Activated naive CD4-positive, alpha-beta T cell treated with anti-CD3 and anti-CD28 coated beads, Interleukin-2, amount 10 ng/mL, durations not matched to agents 7 days and 5 days (primary cell): ENCODE measurements at places on chromosomes 3 and 15.

DNA sequence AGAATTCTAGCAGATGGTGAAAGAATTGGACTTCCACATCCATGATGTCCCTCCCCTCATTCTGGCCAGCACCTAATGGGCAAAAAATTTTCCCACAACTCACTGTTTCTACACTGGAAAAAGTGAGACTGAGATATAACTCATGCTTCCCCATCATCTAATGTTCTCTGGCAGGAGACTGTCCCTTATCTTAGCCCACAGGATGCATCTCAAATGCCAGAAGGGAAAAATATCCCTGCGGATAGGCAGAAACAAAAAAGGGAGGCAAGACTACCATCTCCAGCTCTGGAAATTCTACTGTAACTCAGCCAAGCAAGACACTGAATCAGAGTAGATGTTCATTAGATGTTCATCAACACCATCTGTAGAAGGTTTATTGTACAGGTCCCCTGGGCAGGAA, 58.6 kb downstream of the DLG1 start:
- no peak for DNase-seq

DNA sequence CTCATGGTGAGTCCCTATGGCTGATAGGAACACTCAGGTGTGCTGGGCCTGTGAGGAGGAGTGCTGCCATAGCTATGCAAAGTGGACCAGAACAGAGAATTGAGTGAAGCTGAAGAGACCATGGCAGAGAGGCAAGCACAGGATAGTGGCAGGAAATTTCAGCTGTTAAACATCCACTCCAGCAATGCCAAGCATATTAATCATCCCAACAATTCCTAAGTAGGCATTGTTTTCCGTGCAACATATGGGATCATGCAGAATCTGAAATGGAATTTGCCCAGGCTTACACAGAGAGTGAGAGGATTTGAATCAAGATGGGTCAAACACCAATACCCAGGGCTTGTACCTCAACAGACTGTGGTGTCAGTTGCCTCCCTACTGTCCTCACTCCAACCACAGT, 582.6 kb upstream of the UBE2E2 start:
- DNase-seq = no peak

DNA sequence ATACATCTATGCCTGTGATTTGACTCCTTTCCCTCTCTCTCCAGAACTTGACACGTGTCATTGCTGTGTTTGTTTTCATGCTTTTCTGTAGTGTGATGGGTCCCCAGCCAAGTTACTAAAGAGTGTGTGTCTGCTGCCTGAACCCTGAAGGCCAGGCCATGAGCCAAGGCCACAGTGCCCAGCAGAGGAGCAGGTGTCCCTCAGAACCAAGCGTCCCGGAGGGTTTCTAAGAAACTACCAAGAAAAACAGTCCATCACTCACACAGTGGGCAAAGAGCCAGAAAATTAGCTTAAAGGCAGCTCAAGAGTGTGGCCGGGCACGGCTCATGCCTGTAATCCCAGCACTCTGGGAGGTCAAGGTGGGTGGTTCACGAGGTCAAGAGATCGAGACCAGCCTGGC, 35.2 kb downstream of the FBXO45 start:
- DNase-seq = no peak

DNA sequence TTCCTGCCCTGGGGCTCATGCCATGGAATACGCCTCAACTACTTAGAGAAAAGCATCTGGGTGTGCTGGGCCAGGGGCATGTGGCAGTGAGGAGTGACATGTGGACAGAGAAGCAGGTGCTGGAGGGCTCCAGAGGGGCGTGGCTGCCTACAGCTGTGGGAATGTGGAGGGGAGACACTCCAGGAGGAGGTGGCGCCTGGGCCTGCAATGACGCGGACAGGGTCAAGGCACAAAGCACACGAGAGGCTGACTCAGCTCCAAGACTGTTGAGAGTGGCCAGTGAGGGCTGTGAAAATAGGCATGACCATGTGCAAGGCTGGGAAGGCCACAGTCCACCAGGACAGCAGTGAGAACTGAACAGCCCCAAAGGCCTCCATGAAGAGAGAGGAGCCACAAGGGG, 48.5 kb downstream of the PTH1R start:
- DNase-seq = no peak

DNA sequence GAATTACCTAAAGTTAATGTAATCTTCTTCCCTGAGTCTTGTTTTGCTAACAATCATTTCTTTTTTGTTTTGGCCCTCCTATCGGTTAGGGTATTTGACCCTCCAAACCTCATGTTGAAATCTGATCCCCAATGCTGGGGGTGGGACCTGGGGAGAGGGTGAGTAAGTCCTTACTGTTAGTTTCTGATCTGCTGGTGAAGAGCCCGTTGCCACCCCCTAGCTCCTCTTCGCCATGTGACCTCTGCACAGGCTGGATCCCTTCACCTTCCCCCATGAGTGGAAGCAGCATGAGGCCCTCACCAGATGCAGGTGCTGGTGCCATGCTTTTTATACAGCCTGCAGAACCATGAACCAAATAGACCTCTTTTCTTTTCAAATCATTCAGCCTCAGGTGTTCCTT, 62.8 kb upstream of the ADCY5 start:
- DNase-seq = no peak

DNA sequence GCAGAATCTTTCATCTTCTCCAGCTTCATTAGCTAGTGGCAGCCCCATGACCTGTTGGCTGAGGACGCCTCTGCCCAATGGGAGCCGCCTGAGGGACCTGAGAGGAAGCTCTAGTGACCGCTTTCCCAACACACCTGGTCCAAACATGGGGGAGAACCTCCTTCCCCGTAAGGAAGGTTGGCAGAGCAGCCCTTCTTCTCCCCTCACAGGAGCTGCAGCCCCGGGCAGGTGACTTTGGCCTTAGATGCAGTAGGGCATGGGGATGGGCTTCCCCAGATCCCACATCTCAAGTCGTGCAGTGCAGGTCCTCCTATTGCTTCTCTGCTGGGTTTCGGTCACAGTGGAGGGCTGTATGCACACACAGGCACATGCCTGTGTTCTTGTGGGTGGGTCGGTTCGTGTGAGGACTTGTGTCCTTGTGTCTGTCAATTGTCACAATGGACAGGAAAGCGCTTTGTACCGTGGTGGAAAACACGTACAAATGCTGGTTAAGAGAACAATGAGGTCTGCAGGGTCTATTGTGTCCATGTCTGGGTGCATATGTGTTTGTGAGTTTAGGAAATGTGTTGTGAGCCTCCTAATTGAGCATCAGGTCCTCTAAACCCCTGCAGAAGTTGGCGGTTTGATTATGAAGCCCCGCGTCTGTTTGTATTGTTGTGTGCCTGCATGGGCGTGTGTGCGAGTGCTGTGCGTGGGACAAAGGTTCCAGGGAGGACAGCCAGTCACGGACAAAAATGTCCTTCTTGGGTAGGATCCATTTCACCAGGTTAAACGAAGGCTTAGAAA, 1.4 kb downstream of the ISLR2 start:
- DNase-seq = no peak

DNA sequence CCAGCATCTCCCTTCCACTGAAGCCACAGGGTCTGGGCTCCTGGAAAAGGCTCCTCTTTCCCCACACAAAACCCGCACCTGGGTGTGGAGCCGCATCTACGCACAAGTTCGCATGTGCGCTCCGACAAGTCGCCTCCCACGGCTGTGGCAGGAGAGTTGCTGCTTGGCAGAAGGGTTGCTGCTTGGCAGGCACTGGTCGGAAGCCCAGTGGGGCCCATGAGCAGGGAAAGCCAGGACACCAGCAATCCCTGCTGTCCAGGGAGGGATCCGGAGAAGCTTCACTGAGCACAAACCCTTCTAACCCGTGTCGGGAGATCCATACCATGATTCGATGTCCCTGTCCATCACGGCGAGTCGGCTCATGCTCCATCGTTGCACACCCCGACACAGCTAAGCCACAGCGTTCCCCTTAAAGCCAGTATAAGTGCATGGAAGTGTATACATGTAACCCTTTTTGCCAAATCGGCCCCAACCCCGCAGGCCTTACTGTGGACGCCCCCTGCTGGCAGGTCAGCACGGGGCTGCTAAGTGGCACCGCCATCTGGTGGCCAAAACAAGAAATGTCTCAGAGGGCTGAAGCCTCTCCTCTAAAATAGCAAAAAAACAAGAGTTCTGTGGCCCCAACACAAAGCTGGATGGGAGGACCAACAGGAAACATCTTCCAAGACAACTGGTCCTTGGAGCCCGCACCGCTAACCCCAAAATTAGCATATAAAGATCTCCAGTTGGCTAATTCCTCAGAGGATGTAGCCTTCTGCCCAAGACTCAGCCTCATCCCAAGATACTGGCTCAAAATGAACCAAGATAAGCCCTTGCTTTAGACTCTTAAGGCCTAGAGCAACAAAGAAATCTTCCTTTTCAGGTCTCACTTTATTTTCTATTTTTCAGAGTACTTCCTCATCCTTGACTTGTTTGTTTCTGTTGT, 8.3 kb downstream of the ANKRD63 start:
- peak; percentile 90 for DNase-seq
